Left renal cortex interstitium (tissue), 4 donors: ENCODE measurements at places on chromosomes 3 and 15.

DNA sequence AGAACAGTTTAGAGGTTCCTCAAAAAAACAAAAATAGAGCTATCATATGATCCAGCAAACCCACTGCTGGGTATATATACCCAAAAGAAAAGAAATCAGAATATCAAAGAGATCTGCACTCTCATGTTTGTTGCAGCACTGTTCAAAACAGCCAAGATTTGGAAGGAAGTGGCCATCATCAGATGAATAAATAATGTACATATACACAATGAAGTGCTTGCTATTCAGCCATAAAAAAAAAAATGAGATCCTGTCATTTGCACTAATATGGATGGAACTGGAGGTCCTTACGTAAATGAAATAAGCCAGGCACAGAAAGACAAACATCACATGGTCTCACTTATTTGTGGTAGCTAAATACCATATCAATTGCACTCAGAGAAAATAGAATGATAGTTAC lies 58.4 kb downstream of the SCAPER start:
- no peak for DNase-seq

- no peak for DNase-seq
Observed at GRCh38 chr15:58559904-58560588, 128.3 kb downstream of the LIPC start.

DNA sequence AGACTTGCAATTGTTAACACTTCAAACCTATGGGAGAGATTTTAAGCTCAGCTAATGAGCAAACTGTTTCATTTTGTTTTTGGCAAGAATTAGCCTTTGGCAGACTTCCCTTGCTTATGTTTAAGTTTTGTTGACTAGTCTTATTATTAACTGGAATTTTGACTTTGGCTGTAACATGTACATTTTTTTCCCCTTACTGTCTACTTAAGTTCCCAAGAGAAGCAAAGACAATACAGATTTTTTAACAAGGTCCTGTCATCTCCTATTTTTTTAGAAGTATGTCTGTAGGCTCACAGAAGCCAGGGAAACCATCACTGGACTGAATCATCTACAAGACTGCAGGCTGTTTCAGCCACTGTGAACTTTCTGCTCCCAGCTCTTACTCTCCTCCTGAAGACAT lies 74.3 kb downstream of the DGKG start:
- no peak for DNase-seq

DNA sequence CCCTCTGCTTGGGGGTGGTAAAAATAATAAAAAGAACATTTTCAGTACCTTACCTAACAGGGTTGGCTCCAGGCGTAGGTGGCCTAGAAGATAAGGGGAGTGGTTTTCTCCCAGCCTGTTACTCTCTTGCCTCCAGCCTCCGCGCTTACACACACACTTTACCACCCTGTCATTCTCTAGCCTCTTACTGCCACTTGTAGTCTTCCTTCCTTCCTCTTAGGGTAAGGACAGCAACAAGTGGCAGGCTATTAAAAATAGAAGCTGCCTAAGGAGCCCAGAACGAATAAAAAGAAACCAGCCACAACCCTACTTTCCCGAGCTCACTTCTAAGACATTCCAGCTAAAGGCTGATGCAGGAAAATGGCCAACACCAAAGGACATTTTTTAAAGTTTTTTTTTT lies 9.6 kb upstream of the LIPH start:
- DNase-seq: no peak

DNA sequence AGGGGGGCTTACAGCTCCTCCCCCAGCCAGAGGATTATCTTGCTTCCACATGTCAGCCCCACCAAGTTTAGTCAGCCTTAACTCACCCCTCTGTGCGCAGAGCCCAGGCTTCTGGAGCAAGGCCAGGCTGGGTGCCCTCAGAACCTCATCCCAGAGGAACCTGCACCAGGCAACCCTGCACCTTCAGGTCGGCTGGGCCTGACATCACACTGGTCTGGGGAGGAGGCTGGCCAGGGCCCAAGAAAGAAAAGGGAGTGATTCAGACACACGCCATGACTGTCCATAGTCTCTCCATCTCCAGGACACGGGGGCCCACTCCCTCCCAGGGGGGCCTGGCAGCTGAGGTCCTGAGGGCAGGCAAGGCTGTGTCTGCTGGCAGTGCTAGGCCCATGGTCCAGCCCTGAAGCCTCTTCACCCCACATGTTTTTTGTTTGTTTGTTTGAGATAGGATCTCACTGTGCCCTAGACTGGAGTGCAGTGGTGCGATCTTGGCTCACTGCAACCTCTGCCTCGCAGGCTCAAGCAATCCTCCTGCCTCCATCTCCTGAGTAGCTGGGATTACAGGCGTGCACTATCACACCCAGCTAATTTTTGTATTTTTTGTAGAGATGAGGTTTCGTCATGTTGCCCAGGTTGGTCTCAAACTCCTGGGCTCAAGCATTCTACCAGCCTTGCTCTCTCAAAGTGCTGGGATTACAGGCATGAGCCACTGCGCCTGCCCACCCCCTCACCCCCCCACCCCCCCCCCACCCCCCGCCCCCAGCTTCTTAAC lies 11.1 kb downstream of the TNK2 start:
- DNase-seq: no peak
